T-helper 17 cell (primary cell): ENCODE measurements at places on chromosomes 4 and X. TPM values are rescaled to one million over a fixed set of nuclear protein-coding genes. Genes with fewer than 3 reads are reported as not detected.
A peak's percentile ranks its signal among the peaks of the same experiment; 100 is the strongest.

DNA sequence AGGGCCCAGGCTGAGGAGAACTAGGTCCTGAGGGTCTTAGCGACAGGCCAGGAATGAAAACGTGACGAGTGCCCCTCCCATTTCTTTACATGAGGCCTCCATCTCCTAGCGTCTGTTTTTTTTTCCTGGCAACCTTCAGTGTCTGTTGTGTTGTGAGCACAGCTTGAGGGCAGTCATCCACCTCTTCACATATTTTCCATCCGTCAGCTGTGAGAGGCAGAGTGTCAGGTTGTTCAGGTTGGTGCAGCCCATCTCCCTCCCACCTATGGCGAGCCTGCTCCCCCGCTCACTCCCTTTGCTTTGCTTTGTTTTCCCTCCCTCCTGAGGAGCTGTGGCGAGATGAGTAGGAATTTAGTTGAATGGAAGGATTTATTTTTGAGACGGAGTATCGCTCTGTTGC lies 51.7 kb upstream of the CHRNA9 start:
- peak overlapping the region; percentile 98 for H3K27ac ChIP-seq
- H3K4me1 ChIP-seq, result peaks cover 28% of the 10 kb centered on the region
- peak overlapping the region; percentile 78 for H3K4me3 ChIP-seq
- H3K27me3 ChIP-seq, result no peaks in the 10 kb centered on the region

GRCh38 chrX:85995641-85996040 lies 51.7 kb downstream of the CHM start:
- no peak overlapping the region for H3K27ac ChIP-seq
- no peak for DNase-seq
- no peaks in the 10 kb centered on the region for H3K27me3 ChIP-seq
- no peaks in the 10 kb centered on the region for H3K36me3 ChIP-seq

DNA sequence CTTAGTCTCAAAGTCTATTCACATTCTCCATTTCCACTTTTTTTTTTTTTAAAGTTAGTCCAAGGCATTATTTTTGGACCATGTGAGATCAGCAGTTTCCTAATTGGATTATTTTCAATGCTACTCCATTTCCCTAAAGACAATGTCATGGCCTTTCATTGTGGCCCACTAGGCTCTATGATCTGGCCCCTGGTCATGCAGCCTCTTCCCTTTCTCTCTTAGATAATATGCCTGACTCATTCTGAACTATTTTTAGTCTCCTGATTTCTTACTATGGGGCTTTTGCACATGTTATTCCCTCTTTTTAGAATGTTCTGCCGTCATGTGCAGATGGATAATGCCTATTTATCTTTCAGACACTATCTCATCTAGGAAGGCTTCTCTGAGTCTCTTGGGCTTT lies 157.3 kb downstream of the TMA16 start:
- no peaks in the 10 kb centered on the region for H3K4me1 ChIP-seq
- no peak overlapping the region for H3K27ac ChIP-seq
- no peak for DNase-seq
- H3K4me3 ChIP-seq, result no peak overlapping the region
- no peaks in the 10 kb centered on the region for H3K27me3 ChIP-seq
- H3K36me3 ChIP-seq, result peaks cover 2% of the 10 kb centered on the region

GRCh38 chrX:13464599-13465275 lies 104.7 kb upstream of the EGFL6 start:
- H3K27me3 ChIP-seq, result no peaks in the 10 kb centered on the region
- no peak overlapping the region for H3K27ac ChIP-seq
- no peak for DNase-seq

- no peak overlapping the region for H3K27ac ChIP-seq
- no peaks in the 10 kb centered on the region for H3K36me3 ChIP-seq
- DNase-seq, result no peak
- H3K4me1 ChIP-seq, result peaks cover 5% of the 10 kb centered on the region
Observed at GRCh38 chrX:111083081-111083480, 12.9 kb upstream of the PAK3 start.

- H3K36me3 ChIP-seq, result no peaks in the 10 kb centered on the region
- H3K27me3 ChIP-seq, result no peaks in the 10 kb centered on the region
- no peak overlapping the region for H3K4me3 ChIP-seq
- H3K27ac ChIP-seq, result no peak overlapping the region
Observed at GRCh38 chr4:14726877-14727361, 275.4 kb upstream of the CPEB2 start.

- no peak for DNase-seq
- H3K4me3 ChIP-seq, result no peak overlapping the region
- peaks cover 23% of the 10 kb centered on the region for H3K4me1 ChIP-seq
- no peaks in the 10 kb centered on the region for H3K36me3 ChIP-seq
- H3K27ac ChIP-seq, result peak overlapping the region; percentile 81
Observed at GRCh38 chr4:101218346-101218745, 129.0 kb downstream of the PPP3CA start.

DNA sequence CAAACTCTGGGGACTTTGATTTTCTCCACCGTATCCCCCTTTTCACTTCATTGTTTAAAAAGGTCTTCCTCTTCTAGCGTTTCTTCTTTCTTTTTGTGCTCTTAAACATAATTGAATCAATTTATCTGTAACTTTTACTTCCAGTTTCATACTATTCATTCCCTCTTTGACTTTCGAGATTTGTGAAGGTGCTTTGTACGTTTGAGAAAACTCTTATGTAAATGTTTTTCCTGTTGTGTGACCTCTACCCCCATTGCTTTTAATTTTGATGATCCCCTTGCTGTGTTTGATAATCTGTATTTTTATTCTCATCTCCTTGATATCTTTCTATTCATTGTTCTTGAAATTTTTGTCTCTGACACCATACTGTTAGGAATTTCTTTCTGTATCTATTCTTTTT lies 4.8 kb downstream of the USP38 start:
- H3K4me3 ChIP-seq, result peak overlapping the region; percentile 84
- peak overlapping the region; percentile 95 for H3K27ac ChIP-seq
- peaks cover 9% of the 10 kb centered on the region for H3K36me3 ChIP-seq
- no peaks in the 10 kb centered on the region for H3K27me3 ChIP-seq
- DNase-seq, result no peak
- peaks cover 52% of the 10 kb centered on the region for H3K4me1 ChIP-seq

- DNase-seq, result no peak
- H3K27ac ChIP-seq, result peak overlapping the region; percentile 94
- peak overlapping the region; percentile 80 for H3K4me3 ChIP-seq
- peaks cover 2% of the 10 kb centered on the region for H3K36me3 ChIP-seq
Observed at GRCh38 chrX:65667157-65667502, 324 bp upstream of the MSN start.

GRCh38 chrX:115693476-115693875 lies 132.5 kb downstream of the PLS3 start:
- H3K4me3 ChIP-seq, result no peak overlapping the region
- DNase-seq, result no peak
- no peak overlapping the region for H3K27ac ChIP-seq
- H3K36me3 ChIP-seq, result no peaks in the 10 kb centered on the region
- peaks cover 6% of the 10 kb centered on the region for H3K27me3 ChIP-seq

- no peak overlapping the region for H3K27ac ChIP-seq
- DNase-seq, result no peak
- peaks cover 8% of the 10 kb centered on the region for H3K4me1 ChIP-seq
- H3K4me3 ChIP-seq, result no peak overlapping the region
Observed at GRCh38 chrX:76439188-76439587, 11.7 kb downstream of the MAGEE1 start.

GRCh38 chrX:44744799-44745198 lies 99.0 kb upstream of the DUSP21 start:
- no peak overlapping the region for H3K4me3 ChIP-seq
- no peak overlapping the region for H3K27ac ChIP-seq
- H3K27me3 ChIP-seq, result no peaks in the 10 kb centered on the region
- peaks cover 3% of the 10 kb centered on the region for H3K4me1 ChIP-seq
- no peak for DNase-seq

GRCh38 chr4:183158062-183158461 lies 59.0 kb downstream of the WWC2 start:
- H3K4me1 ChIP-seq, result peaks cover 12% of the 10 kb centered on the region
- H3K4me3 ChIP-seq, result no peak overlapping the region
- no peak for DNase-seq
- peaks cover 6% of the 10 kb centered on the region for H3K36me3 ChIP-seq

DNA sequence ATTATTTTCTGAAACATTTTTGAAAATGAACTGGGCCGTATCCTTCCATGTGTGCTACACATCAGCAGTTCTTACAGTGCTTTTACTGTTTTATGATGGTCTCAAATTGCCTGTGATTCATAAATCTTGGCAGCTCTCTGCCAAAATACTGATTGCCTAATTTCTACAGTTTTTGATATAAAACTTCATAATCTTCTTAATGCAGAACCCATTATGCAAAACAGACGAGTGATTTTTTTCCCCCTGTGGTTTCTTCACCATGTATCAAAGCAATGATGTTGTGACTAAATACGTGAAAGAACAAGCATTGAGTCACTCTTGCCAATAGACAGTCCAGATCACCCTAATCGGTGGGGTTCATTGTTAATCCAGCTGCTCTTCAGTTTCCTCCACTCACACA lies 156.4 kb upstream of the WDR1 start:
- no peak overlapping the region for H3K4me3 ChIP-seq
- no peaks in the 10 kb centered on the region for H3K4me1 ChIP-seq
- no peaks in the 10 kb centered on the region for H3K36me3 ChIP-seq

DCLK2 gene
- not detected for total RNA-seq

TMEM165 gene
- 58.8 TPM for total RNA-seq

SGCB gene
- 6.6 TPM for total RNA-seq

TMEM164 gene
- total RNA-seq, result 15.1 TPM

PRKG2 gene
- total RNA-seq, result 0.10 TPM
